Memory B cell (primary cell): ENCODE measurements at places on chromosomes 13 and 19.

- H3K27ac ChIP-seq = no peak overlapping the region
- H3K4me1 ChIP-seq = no peaks in the 10 kb centered on the region
- peaks cover 1% of the 10 kb centered on the region for H3K27me3 ChIP-seq
- H3K4me3 ChIP-seq = no peak overlapping the region
- DNase-seq = no peak
Observed at GRCh38 chr13:73107481-73107880, 48.7 kb downstream of the KLF5 start.

- DNase-seq = no peak
- no peaks in the 10 kb centered on the region for H3K27me3 ChIP-seq
- H3K27ac ChIP-seq = no peak overlapping the region
- no peak overlapping the region for H3K4me3 ChIP-seq
- H3K4me1 ChIP-seq = peaks cover 23% of the 10 kb centered on the region
Observed at GRCh38 chr13:51683597-51683996, 99.3 kb downstream of the WDFY2 start.

- no peak overlapping the region for H3K27ac ChIP-seq
- H3K4me1 ChIP-seq = no peaks in the 10 kb centered on the region
- DNase-seq = no peak
Observed at GRCh38 chr19:9474975-9475374, 23.4 kb downstream of the ZNF560 start.

GRCh38 chr13:29994911-29995595 lies 144.6 kb upstream of the UBL3 start:
- H3K27me3 ChIP-seq = peaks cover 8% of the 10 kb centered on the region
- no peak overlapping the region for H3K27ac ChIP-seq
- no peaks in the 10 kb centered on the region for H3K4me1 ChIP-seq
- H3K4me3 ChIP-seq = no peak overlapping the region
- DNase-seq = no peak
- no peaks in the 10 kb centered on the region for H3K36me3 ChIP-seq

DNA sequence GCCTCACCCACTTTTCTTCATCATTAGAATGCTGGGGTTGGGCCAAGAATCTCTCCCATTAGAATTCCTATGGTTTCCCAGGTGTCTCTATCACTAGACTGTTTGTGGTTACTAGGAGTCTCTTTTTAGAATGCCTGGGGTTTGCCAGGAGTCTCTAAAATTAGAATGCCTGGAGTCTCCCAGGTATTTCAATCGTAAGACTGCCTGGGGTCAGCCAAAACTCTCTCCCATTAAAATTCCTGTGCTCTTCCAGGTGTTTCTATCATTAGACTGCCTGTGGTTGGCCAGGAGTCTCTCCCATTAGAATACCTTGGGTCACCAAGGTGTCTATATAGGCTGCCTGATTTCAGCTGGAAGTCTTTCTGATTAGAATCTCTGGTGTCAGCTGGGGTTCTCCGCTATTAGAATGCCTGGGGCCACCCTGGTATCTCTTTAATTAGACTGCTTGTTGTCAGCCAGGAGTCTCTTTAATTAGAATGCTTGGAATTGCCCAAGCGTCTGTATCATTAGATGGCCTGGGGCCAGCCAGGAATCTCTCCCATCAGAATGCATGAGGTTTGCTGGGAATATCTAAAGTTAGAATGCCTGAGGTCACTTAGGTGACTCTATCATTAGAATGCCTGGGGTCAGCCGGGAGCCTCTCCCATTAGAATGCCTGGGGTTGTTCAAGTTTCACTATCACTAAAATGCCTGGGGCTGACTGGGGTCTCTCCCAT lies 1479.2 kb downstream of the UQCRFS1 start:
- no peaks in the 10 kb centered on the region for H3K27me3 ChIP-seq
- no peak overlapping the region for H3K4me3 ChIP-seq
- peaks cover 48% of the 10 kb centered on the region for H3K36me3 ChIP-seq
- H3K27ac ChIP-seq = no peak overlapping the region
- no peaks in the 10 kb centered on the region for H3K4me1 ChIP-seq
- no peak for DNase-seq

- no peak overlapping the region for H3K27ac ChIP-seq
- H3K4me1 ChIP-seq = no peaks in the 10 kb centered on the region
- no peaks in the 10 kb centered on the region for H3K36me3 ChIP-seq
- no peak for DNase-seq
- H3K27me3 ChIP-seq = peaks cover 13% of the 10 kb centered on the region
Observed at GRCh38 chr13:111508164-111508870, 187.9 kb downstream of the TEX29 start.

GRCh38 chr19:13176345-13176744 lies 26.1 kb downstream of the IER2 start:
- DNase-seq = no peak
- no peaks in the 10 kb centered on the region for H3K36me3 ChIP-seq
- H3K4me3 ChIP-seq = no peak overlapping the region
- peaks cover 24% of the 10 kb centered on the region for H3K4me1 ChIP-seq
- no peaks in the 10 kb centered on the region for H3K27me3 ChIP-seq

DNA sequence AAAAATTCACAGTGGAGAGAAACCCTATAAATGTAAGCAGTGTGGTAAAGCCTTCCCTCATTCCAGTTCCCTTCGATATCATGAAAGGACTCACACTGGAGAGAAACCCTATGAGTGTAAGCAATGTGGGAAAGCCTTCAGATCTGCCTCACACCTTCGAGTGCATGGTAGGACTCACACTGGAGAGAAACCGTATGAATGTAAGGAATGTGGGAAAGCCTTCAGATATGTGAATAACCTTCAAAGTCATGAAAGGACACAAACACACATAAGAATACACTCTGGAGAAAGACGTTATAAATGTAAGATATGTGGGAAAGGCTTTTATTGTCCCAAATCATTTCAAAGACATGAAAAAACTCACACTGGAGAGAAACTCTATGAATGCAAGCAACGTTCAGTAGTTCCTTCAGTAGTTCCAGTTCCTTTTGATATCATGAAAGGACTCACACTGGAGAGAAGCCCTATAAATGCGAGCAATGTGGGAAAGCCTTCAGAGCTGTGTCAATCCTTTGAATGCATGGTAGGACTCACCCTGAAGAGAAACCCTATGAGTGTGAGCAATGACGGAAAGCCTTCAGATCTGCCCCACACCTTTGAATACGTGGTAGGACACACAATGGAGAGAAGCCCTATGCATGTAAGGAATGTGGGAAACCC lies 16.1 kb upstream of the ZNF439 start:
- no peaks in the 10 kb centered on the region for H3K4me1 ChIP-seq
- DNase-seq = no peak
- H3K36me3 ChIP-seq = peaks cover 42% of the 10 kb centered on the region
- H3K27ac ChIP-seq = no peak overlapping the region

DNA sequence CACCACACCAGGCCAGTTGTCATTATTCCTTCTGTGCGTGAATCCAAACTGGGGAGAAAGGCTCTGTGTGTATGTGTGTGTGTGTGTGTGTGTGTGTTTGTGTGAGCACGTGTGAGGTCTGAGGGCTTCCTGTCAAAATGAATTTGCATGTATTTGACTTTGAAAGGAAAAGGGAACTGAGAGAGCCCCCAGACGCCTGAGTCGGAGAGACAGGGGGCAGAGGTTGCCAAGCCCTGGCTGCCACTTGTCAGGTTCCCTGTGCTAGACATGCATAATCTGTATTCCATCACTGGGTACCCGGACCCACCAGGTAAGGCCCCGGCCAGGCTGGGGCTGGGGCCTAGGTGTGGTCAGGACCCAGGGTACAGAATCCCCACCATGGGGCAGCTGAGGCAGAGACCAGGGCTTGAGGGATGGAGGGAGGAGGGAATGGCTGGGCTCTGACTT lies at the start of gene CLEC17A:
Gene CLEC17A (plus strand): TSS at position 191 of the 447 bp plus-strand sequence. CDS start 77 bp downstream, at position 268.
- peak; percentile 69 for DNase-seq
- H3K36me3 ChIP-seq = peaks cover 11% of the 10 kb centered on the region
- no peaks in the 10 kb centered on the region for H3K27me3 ChIP-seq

- no peaks in the 10 kb centered on the region for H3K36me3 ChIP-seq
- H3K27ac ChIP-seq = no peak overlapping the region
- no peak overlapping the region for H3K4me3 ChIP-seq
- H3K4me1 ChIP-seq = no peaks in the 10 kb centered on the region
- DNase-seq = no peak
- peaks cover 15% of the 10 kb centered on the region for H3K27me3 ChIP-seq
Observed at GRCh38 chr13:51191743-51192142, 30.5 kb upstream of the FAM124A start.

- H3K4me3 ChIP-seq = no peak overlapping the region
- no peak overlapping the region for H3K27ac ChIP-seq
- peaks cover 10% of the 10 kb centered on the region for H3K4me1 ChIP-seq
- no peaks in the 10 kb centered on the region for H3K27me3 ChIP-seq
Observed at GRCh38 chr19:57719901-57720519, 7.4 kb downstream of the ZNF671 start.

GRCh38 chr19:51691584-51692428 lies 1.3 kb upstream of the SPACA6 start:
- H3K27ac ChIP-seq = no peak overlapping the region
- H3K27me3 ChIP-seq = peaks cover 38% of the 10 kb centered on the region
- no peak for DNase-seq
- peak overlapping the region; percentile 43 for H3K4me3 ChIP-seq
- peaks cover 15% of the 10 kb centered on the region for H3K4me1 ChIP-seq

GRCh38 chr13:52779103-52779502 lies 39.5 kb upstream of the CNMD start:
- H3K4me3 ChIP-seq = no peak overlapping the region
- peaks cover 6% of the 10 kb centered on the region for H3K27me3 ChIP-seq
- no peak overlapping the region for H3K27ac ChIP-seq

DNA sequence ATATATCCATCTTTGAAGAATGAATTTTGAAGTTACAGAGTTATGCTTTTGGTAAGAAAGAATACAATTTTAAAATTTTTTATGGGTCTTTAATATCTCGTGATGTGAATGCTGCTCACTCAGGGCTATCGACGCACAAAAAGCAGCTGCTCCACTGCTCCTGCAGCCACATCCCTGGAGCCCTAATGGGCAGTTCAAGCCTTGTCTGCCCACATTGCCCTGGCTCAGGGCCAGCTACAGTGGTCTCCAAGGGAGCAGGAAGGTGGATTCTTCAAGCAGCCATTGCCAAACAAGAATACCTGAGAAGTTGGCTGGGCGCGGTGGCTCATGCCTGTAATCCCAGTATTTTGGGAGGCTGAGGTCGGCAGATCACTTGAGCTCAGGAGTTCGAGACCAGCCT lies 85.8 kb downstream of the IPO5 start:
- no peak overlapping the region for H3K4me3 ChIP-seq
- no peaks in the 10 kb centered on the region for H3K36me3 ChIP-seq
- peaks cover 2% of the 10 kb centered on the region for H3K4me1 ChIP-seq
- H3K27me3 ChIP-seq = no peaks in the 10 kb centered on the region

GRCh38 chr19:13121551-13122274 lies 3.6 kb downstream of the NACC1 start:
- H3K36me3 ChIP-seq = no peaks in the 10 kb centered on the region
- H3K27me3 ChIP-seq = no peaks in the 10 kb centered on the region
- peak overlapping the region; percentile 15 for H3K4me3 ChIP-seq
- DNase-seq = no peak
- H3K27ac ChIP-seq = peak overlapping the region; percentile 19
- H3K4me1 ChIP-seq = peaks cover 27% of the 10 kb centered on the region

GRCh38 chr13:52665325-52665724 lies 12.7 kb downstream of the SUGT1 start:
- peaks cover 16% of the 10 kb centered on the region for H3K36me3 ChIP-seq
- H3K27me3 ChIP-seq = no peaks in the 10 kb centered on the region

DNA sequence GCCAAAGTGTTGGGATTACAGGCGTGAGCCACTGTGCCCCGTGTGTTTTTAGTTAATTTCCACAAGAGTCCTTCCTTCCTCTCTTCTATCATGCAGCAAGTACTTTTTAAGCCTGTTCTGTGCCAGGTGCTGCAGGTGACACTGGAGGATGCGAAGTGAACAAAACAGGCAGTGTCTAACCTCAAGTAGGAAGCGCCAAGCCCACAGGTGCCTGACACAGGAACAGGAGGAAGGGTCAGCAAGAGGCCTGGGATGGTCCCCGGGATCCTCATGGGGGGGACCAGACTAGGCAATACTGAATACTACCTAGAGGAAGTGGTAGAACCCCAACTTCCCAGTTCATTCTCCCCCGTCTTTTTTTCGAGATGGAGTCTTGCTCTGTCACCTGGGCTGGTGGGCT lies 1.8 kb upstream of the CALR start:
- peaks cover 41% of the 10 kb centered on the region for H3K4me1 ChIP-seq
- no peaks in the 10 kb centered on the region for H3K27me3 ChIP-seq
- no peak for DNase-seq
- peaks cover 16% of the 10 kb centered on the region for H3K36me3 ChIP-seq

DNA sequence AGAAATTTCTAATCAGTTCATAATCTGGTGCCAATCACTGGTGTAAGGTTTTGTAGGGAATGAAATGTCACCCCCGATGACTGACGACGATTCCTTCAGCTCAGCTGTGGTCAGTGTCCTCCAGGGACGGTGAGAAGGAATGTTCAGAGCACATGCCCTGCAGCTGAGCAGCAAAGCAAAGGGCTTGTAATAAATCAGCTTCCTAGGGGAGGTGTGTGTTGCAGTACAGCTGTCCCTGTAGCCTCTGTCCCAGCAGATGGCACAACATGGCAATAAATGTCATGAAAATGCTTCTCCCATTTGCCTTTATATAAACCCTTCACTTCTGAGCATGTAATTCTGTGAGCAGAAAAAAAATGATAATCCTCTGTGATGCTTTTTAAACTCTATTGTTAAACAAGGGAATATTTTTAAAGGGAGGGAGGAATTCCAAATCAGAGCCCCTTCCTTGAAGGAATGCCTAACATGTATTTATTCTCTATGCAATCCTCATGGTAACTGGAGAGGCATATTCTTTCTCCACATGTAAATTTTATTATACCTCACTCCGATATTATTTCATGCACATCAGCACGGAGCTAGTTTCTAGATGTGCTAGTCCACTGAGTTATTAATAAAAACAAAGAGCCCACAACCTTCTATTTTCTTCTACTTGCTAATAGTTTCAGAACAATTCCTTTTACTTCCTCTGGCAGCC lies 102.5 kb downstream of the FAM216B start:
- H3K36me3 ChIP-seq = peaks cover 17% of the 10 kb centered on the region
- peak overlapping the region; percentile 15 for H3K27ac ChIP-seq
- no peak overlapping the region for H3K4me3 ChIP-seq
- no peak for DNase-seq

DNA sequence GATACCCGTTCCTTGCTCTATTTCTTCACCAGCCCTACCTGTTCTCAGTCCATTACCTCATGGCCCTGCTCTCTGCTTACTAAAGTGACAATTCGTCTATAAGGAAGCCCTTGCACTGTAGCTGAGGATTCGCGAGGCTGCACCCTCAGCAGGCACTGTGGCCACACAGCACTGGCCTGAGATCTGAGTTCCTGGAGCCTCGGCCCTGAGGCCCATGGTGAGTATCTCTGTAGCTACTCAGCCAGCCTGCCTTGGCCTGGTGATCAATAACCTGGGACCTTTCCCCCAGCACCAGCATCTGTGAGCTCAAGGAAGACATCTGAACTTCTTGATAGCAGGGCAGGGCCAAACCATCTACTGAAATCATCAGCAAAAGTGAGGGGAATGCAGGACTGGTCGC lies 90.7 kb downstream of the RGCC start:
- H3K27ac ChIP-seq = no peak overlapping the region
- DNase-seq = no peak
- peaks cover 4% of the 10 kb centered on the region for H3K27me3 ChIP-seq
- no peaks in the 10 kb centered on the region for H3K4me1 ChIP-seq

DNA sequence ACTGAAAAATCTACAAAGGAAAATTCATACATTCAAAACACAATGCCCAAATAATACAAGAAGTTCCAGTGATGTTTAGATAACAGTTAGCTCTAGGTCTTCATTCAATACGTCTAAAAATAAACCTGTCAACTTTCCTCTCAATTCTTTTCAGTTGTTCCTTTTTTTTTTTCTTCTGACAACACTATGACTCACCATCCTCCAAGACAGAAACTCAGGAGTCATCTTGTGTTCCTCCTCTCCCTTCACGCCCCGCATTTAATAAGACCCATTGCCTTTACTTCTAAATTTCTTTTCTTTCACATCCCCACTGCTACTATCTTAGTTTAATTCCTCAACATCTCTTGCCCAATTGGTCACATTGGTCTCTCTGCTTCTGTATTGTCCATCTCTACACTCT lies 759.9 kb downstream of the GPC5 start:
- no peaks in the 10 kb centered on the region for H3K36me3 ChIP-seq
- no peak overlapping the region for H3K4me3 ChIP-seq
- no peaks in the 10 kb centered on the region for H3K4me1 ChIP-seq
